Activated naive CD8-positive, alpha-beta T cell treated with anti-CD3 and anti-CD28 coated beads, Interleukin-2, amount 10 ng/mL, durations not matched to agents 7 days and 5 days (primary cell): ENCODE measurements at places on chromosomes 11 and 22.

- no peak for DNase-seq
Measured at GRCh38 chr11:116517077-116517476, 255.7 kb downstream of the BUD13 start.

DNA sequence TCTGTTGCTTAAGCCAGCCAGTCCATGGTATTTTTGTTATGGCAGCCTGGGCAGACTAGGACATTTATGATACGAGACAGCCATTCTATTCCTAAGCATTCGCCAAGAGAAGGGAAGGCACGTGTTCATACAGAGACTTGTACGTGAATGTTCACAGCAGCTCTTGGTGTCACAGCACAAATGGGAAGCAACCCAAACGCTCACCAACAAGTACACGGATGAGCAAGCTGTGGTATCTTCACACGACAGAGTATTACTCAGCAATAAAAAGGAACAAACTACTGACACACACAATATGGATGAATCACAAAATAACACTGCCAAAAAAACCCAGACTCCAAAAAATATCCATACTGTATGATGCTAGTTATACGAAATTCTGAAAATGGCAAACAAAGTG, 85.1 kb downstream of the PHF21B start:
- DNase-seq, result no peak

- DNase-seq, result no peak
Measured at GRCh38 chr11:104765401-104766095, 132.7 kb downstream of the CASP12 start.

DNA sequence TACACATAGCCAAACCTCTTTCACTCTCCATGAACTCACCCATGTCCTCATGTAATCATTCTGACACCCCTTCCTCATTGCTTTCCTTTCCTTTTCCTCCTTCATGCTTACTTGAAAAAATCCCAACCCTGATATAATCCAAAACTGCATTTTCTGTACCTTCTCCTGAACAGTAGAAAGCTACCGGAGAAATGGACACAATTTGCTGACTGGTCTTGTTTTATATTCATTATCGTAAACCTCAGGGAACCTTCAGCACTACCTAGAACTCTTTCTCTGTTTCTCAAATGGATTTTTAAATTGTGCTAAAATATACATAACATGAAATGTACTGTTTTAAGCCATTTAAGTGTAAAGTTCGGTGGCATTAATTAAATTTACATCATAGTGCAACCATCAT, 996.9 kb downstream of the NTM start:
- no peak for DNase-seq

DNA sequence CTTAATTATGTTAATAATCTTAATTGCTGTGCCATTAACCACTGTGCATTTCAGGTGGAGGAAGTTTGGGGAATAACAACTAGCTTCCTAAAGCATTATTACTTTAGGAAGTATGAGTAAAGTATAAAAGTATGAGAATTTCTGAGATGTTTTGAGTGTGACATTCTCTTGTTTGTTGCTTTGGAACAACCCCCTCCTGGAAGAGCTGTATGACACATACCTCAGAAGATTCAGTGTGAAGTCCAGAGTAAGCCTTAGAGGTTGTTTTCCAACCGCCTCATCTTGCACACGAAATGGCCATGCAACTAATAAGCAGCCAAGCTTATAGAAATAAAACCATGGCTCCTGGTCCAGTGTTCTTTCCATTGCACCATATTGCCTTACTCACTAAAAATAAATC, 21.7 kb downstream of the CCDC81 start:
- DNase-seq, result no peak

DNA sequence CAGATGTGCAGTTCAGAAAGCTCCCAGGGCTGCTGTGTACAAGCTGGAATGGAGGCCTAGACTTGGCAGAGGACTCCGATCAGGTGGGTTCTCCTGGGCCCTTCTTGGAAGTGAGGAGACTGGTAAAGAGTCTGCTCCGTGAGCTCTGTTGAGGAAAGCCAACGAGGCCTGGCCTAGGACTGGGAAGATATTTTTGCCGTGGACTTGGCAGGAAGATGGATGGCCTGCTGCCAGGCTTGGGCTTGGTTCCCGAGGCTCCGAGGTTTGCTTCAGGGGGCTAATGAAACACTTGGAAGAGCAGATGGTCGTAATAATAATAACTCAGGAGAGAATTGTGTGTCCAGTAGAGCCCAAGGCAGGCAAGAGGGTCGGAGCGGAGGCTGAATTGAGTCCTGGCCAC, 3.9 kb downstream of the GALR3 start:
- no peak for DNase-seq

GRCh38 chr22:30647536-30647935, 12.0 kb downstream of the SLC35E4 start:
- no peak for DNase-seq

GRCh38 chr22:17869285-17870096, 95.2 kb upstream of the BID start:
- no peak for DNase-seq

GRCh38 chr22:20267441-20268278, 458 bp downstream of the RTN4R start:
- no peak for DNase-seq

DNA sequence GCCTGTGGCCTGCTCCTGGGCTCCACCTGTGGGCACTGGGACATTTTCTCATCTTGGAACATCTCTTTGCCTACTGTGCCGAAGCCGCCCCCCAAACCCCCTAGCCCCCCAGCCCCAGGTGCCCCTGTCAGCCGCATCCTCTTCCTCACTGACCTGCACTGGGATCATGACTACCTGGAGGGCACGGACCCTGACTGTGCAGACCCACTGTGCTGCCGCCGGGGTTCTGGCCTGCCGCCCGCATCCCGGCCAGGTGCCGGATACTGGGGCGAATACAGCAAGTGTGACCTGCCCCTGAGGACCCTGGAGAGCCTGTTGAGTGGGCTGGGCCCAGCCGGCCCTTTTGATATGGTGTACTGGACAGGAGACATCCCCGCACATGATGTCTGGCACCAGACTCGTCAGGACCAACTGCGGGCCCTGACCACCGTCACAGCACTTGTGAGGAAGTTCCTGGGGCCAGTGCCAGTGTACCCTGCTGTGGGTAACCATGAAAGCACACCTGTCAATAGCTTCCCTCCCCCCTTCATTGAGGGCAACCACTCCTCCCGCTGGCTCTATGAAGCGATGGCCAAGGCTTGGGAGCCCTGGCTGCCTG, 1.4 kb downstream of the SMPD1 start:
- DNase-seq, result no peak

- no peak for DNase-seq
Measured at GRCh38 chr11:10900681-10901415, 43.0 kb upstream of the ZBED5 start.

- DNase-seq, result no peak
Measured at GRCh38 chr22:31139866-31140716, at the start of gene PLA2G3. Gene PLA2G3 (minus strand): TSS chr22:31140508. CDS start chr22:31140354, 154 bp downstream.

- DNase-seq, result peak; percentile 80
Measured at GRCh38 chr22:46013460-46014416, 36.8 kb upstream of the WNT7B start.

DNA sequence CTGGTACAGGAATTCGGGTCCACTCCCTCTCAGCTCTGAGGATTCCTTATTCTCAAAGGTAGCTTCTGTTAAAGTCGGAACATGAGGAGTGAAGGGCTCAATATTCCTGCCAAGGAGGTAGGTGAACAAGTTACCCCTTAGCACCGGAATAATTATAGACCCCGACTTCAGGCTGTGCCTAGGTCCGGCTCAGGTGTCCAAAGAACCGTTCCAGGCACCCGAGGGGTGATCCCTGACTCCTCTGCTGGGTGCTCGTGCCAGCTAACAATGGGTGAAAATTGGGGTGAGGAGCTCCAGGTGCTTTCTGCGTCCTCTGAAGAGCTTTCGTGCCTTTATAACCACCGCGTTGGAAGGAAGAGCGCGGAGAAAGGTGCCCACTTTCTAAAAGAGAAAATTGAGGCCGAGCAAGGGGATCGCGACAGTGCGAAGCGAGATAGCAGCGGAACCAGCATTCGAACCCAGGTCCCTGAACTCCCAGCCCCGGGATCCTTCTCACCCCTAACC, 393 bp downstream of the CYB561A3 start:
- DNase-seq, result no peak

GRCh38 chr22:28497188-28497587, 182.5 kb downstream of the TTC28 start:
- no peak for DNase-seq

DNA sequence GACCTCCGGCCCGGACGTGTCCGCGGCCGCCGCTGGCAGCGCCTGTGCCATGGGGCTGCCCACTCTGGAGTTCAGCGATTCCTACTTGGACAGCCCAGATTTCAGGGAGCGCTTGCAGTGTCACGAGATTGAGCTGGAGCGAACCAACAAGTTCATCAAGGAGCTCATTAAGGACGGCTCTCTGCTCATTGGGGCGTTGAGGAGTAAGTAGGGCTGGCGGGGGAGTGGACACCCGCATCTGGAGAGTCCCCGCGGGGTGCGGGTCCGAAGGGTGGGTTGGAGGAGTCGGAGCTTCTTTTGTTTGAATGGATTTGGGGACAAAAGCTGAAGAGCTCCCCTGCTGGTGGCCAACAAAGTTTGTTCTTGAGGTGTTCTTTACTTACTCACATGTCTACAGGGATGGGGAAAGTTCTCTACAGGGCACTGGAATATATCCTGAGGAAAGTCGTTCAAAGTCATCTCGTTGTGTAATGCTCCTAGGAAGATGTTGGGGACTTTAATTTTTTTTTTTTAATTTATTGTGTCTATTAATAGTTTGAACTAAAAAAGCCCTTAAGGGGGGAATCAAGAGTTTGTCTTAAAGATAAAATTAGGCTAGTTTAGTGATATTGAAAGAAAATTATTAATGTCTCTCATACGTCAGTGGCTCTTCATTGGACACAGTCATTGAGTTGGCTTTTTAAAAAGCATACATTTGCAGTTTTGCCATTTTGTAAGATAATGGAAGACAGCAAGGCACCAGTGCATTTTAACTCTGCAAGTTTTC, 725 bp downstream of the ARHGAP42 start:
- peak; percentile 44 for DNase-seq

DNA sequence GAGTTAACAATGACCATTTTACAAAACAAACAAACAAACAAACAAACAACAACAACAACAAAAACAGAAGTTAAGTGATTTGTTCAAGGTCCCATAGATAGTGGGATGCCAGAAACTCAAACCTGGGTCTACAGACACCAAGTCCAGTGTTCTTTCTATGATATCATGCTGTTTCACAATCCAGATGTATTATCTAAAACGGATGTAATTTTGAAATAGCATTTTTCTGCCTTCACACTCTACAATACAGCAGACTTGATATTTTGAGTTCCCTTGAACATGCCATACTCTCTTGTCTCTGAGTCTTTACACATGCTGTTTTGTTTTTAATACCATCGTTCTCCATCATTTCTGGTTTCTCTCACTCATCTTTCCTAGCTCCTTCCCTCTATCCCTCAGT, 104.5 kb downstream of the RELT start:
- no peak for DNase-seq

DNA sequence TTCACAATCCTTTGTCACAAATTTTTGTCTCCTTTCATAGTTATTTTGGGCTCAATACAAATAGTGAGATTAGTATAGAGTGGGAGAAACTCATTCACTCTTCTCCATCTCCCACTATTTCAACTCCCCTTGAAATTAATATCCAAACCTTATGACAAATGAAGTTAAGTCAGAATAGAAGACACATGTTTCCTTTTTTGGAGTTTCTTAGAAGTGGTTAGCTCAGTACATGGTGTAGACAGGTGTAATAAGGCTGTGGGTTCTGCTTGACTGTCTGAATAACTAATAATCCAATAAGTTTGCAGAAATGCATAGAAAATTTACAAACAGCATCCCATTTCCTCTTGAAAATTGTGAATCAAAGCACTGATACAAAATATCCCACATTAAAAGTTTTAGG, 10.8 kb upstream of the HSPA8 start:
- DNase-seq, result no peak

GRCh38 chr11:111570796-111571195, 30.3 kb downstream of the LAYN start:
- DNase-seq, result no peak

- no peak for DNase-seq
Measured at GRCh38 chr11:96486890-96487611, 97.2 kb downstream of the JRKL start.

GRCh38 chr11:76026862-76027261, 179.4 kb downstream of the WNT11 start:
- DNase-seq, result no peak

DNA sequence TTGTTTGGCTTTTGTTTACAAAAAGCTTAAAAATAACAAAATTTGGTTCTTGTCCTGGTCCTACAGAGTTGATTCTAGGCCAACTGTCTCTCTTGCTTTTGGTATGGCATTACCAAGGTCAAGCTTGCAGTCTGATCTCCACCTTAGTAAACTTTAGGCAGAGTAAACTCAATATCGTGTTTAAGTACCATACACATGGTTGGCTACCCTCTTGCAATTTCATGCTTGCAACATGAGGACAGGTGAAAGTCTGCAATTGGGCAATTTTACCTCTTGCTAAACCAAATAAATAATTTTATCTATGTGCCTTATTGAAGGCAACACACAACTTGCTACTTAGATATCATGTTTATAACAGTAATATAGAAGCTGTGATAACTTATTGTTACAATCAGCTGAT, 125.1 kb downstream of the ARHGAP20 start:
- no peak for DNase-seq

DNA sequence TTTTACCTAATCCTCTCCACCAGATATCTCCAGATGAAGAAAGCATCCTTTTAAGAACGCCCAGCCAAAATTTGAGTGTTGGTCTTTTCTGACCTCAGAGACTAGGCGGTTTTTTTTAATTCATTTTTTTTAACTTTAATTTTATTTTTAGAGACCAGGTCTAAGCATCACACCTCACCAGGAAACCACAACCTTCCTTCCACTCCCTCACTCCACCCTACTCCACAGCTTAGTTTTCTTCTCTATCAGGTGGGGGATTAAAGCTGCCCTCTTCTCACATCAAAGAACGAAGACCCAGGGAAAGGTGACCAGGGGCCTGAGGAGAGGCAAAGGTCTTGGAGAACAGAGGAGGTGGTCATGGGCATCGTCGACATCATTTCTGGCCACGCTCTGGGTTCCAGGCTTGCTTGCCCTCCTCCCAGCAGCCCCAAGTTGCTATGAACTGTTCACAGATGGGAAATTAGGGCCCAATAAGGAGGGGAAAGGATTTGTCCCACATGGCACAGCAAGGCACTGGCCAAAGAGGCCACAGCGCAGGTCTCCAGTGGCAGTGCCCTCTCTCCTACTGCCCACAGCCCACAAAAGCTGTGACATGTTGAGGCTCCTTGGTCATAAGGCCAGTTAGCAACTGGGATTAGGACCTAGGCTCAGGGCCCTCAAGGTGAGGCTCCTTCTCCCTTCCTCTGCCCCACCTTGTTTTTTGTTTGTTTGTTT, 1.4 kb upstream of the PEX16 start:
- peak; percentile 32 for DNase-seq

GRCh38 chr11:74418509-74418895, 20.3 kb upstream of the PGM2L1 start:
- no peak for DNase-seq
